ENCODE measurements at places on chromosomes 16 and 17.

DNA sequence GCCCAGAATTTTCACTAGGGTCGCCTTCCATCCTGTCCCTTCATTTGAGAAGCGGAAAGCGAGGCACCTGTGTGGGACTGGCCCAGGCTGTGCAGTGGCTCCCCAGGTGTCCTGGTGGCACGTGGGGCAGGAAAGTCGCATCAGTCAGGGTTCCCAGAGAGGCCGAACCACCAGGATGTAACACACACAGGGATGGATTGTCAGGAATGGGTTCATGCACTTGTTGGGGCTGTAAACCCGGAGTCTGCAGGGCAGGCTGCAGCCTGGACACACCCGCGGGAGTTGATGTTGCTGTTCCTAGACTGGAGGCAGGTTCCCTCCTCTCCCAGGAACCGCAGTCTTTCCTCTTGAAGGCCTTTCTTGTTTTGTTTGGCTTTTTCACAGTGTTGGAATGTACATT, 30.7 kb upstream of the RPTOR start:
- no peak for DNase-seq

GRCh38 chr17:40932608-40933007, 4.8 kb downstream of the KRT23 start:
- DNase-seq, result no peak

- no peak for DNase-seq
These were observed 358 bp upstream of the ARHGDIG start for GRCh38 chr16:280005-280460.

DNA sequence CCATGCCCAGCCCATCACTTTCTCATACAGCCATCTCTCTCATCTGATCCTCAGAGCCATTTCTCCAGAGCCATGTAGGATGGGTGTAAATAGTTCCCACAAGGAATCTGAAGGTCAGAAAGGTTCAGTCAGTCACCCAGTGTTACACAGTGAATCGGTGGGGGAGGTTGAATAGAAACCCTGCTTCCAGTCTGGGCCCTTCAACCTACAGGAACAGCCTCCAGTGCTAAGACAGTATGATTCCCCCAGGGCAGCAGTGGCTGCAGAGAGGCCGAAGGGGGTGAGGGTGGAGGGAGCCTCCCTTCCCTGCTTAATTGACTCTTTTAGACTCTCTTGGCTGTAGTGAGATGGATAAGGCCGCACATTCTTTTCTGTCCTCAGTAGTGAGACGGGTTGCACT, 3.6 kb downstream of the WNT9B start:
- DNase-seq, result no peak

DNA sequence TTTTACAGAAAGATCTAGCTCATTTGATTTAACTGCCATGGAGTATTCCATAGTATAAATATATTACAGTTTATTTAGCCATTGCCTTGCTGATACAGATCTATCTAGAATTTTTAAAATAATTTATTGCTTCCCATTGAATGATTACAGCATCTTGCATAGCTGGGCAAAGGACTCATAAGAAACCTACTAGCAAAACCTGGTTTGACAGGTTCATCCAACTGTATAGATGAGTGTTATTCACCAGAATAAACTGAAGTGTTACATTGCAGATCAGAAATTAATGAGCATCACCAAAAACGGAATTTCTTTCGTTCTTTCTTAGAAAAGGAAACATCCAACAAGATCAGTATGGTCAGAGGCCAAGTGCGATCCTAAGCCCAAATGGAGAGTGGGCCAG, 202.2 kb upstream of the CACNG5 start:
- no peak for DNase-seq

- DNase-seq, result no peak
These were observed 7.8 kb downstream of the ITGAX start for GRCh38 chr16:31362476-31363405.

GRCh38 chr17:68432086-68432864, 25.0 kb downstream of the WIPI1 start:
- no peak for DNase-seq

DNA sequence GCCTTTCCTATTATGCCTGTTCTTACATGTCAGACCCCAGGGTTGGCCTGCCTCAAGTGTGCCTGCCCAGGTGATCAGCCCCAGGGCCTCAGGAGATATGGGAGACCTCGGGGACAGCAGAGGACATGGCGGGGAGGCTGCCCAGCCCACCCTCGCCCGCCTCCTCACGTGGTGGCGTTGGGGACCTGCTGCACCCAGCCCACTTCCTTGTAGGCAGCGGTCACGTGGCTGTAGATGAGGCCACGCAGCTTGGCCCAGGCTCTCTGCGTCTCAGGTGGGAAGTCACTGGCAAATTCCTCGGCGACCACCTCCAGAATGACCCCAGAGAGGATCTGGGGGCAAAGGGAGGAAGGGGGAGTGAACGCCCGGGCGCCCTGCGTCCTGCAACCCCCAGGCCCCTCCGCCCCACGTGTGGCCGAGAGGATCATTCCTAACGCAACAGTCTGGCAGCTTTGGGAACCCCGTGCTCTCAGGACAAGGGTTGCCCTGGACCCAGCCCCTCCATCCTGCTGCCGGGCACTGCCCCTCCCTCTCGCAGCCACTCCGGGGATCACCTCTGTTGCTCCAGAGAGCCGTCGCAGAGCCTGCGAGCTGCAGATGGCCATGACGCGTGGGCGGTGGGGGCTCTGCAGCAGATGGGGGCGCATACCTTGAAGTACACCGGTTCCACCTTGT, 6.6 kb downstream of the CYGB start:
- no peak for DNase-seq

DNA sequence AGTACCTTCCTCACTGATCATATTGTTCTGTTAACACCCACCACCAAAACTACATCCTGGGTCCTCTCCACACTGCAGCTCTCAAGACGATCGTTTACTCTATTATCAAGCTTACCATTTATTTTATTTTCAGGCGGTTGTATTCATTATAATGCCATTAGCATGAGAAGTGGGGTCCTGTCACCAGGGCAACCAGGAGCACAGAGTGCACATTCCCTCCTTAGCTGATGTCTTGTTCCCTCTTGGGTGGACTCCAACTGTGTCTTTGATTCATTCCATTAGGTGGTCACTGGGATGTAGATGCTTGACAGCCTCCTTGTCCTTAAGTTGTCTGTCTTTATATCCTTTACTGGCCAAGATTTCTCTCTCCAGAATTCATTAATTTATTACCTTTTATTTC, 965.9 kb upstream of the EEF2KMT start:
- DNase-seq, result no peak

- DNase-seq, result no peak
These were observed 15.3 kb downstream of the SLC13A2 start for GRCh38 chr17:28488533-28489276.

GRCh38 chr17:49280061-49280460, 49.5 kb upstream of the PHOSPHO1 start:
- DNase-seq, result no peak

GRCh38 chr17:34706029-34706428, 126.6 kb downstream of the TMEM132E start:
- no peak for DNase-seq

- DNase-seq, result no peak
These were observed 1.4 kb upstream of the SOCS3 start for GRCh38 chr17:78361225-78361701.
